Trophoblast cell (in vitro differentiated cells and primary cell): ENCODE measurements at places on chromosomes 5 and 9.
A peak's percentile ranks its signal among the peaks of the same experiment; 100 is the strongest.

DNA sequence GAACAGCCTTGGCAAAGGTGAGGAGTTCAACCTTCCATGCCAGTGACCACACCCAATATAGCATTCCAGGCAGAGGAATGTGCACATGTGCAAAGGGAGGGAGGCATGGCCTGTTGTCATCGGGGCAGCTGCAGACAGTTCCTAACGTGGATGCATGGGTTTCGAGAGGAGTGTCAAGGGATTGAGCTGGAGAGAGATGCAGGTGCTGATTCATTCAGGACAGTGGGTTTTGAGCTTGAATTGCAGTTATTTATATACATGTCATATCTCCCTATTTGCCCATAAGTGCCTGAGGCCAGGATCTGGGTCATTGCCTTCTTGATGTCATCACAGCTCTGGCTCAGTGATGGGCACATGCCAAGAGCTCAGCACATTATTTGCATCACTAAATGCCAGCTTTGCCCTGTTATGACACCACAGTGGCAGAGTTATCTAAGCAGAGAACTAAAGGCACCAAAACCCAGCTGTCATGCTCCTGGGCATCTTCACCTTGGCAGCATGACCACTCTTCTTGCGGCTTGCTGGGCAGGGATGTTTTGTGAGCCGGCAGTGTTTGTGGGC is 278.0 kb downstream of the NTRK2 start:
- no peak overlapping the region for H3K4me3 ChIP-seq
- peak; percentile 6 for DNase-seq
- H3K27me3 ChIP-seq: no peaks in the 10 kb centered on the region
- no peaks in the 10 kb centered on the region for H3K4me1 ChIP-seq
- H3K36me3 ChIP-seq: no peaks in the 10 kb centered on the region

DNA sequence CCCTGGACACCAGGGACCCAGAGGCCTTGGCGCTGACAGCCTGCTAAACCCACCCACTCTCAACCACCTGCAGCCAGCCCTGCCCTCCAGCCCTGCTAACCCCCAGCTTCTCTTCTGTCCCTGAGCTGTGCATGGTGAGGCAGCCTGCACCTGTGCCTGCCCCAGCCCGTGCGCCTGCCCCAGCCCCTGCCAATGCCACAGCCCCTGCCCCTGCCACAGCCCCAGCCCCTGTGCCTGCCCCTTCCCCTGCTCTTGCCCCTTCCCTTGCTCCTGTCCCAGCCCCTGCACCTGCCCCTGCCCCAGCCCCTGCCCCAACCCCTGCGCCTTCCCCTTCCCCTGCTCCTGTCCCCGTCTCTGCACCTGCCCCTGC is 43.3 kb upstream of the IRX4 start:
- peaks cover 5% of the 10 kb centered on the region for H3K4me1 ChIP-seq
- H3K27ac ChIP-seq: no peak overlapping the region
- no peak overlapping the region for H3K4me3 ChIP-seq
- no peaks in the 10 kb centered on the region for H3K36me3 ChIP-seq

GRCh38 chr5:125582352-125582751 is 835.9 kb upstream of the ZNF608 start:
- H3K4me1 ChIP-seq: no peaks in the 10 kb centered on the region
- H3K27me3 ChIP-seq: no peaks in the 10 kb centered on the region
- no peaks in the 10 kb centered on the region for H3K36me3 ChIP-seq
- no peak overlapping the region for H3K27ac ChIP-seq

DNA sequence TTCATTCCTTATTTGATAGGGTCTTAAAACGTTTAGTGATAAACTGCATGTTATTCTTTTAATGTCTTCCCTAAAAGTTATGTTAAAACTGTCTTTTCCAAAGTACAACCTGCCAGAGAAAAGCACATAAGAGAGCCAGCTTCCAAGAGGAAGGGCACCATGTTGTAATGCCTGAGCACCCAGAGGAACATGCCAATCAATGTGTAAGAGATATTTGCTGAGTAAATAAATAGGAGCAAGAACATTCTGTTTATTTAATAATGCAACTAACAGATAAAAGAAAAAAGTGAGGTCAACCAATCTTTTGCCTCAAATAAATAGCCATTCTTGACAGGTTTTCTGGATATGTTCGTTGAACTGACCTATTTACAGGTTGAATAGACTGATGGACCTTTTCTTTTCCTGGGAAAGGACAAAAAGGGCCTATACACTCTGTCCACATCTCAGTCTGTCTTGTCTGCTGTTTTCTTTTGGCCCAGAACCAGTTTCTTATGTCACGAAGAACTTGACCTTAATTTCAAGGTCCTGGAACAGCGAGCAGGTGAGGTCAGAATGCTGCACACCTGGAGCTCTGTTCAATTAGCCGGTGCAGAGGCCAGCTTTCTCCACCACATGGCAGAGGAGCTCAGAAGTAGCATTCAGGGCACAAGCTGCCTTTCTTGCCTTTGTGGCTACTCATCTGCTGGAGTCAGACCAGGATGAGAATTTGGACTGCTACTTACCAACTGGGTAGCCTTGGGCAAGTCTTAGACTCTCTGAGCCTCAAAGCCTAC is 77.7 kb downstream of the PLCXD3 start:
- H3K4me1 ChIP-seq: no peaks in the 10 kb centered on the region
- H3K27ac ChIP-seq: no peak overlapping the region
- no peak for DNase-seq
- H3K27me3 ChIP-seq: no peaks in the 10 kb centered on the region

- no peaks in the 10 kb centered on the region for H3K27me3 ChIP-seq
- H3K4me1 ChIP-seq: no peaks in the 10 kb centered on the region
- DNase-seq: no peak
- no peak overlapping the region for H3K4me3 ChIP-seq
Measured at GRCh38 chr5:142466195-142466971, 141.6 kb upstream of the SPRY4 start.

DNA sequence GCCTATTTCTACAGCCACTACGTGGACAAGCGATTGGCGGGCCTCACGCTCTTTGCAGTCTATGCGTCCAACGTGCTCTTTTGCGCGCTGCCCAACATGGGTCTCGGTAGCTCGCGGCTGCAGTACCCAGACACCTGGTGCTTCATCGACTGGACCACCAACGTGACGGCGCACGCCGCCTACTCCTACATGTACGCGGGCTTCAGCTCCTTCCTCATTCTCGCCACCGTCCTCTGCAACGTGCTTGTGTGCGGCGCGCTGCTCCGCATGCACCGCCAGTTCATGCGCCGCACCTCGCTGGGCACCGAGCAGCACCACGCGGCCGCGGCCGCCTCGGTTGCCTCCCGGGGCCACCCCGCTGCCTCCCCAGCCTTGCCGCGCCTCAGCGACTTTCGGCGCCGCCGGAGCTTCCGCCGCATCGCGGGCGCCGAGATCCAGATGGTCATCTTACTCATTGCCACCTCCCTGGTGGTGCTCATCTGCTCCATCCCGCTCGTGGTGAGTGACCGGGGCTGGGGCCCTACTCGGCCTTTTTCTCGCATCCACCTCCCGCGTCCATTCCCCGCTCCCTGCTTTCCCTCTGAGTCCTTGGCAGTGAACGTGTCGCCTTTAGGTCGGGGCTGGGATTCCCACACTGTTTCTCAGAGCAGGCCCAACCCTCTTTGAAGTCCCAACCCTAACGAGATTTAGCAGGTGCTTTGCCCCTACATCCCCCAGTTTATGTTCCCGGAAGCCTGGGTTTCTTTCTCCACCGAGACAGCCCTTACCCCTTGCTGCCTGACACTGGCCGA is 1.8 kb downstream of the PTGER4 start:
- peaks cover 10% of the 10 kb centered on the region for H3K4me1 ChIP-seq
- peak overlapping the region; percentile 38 for H3K4me3 ChIP-seq
- no peak for DNase-seq

DNA sequence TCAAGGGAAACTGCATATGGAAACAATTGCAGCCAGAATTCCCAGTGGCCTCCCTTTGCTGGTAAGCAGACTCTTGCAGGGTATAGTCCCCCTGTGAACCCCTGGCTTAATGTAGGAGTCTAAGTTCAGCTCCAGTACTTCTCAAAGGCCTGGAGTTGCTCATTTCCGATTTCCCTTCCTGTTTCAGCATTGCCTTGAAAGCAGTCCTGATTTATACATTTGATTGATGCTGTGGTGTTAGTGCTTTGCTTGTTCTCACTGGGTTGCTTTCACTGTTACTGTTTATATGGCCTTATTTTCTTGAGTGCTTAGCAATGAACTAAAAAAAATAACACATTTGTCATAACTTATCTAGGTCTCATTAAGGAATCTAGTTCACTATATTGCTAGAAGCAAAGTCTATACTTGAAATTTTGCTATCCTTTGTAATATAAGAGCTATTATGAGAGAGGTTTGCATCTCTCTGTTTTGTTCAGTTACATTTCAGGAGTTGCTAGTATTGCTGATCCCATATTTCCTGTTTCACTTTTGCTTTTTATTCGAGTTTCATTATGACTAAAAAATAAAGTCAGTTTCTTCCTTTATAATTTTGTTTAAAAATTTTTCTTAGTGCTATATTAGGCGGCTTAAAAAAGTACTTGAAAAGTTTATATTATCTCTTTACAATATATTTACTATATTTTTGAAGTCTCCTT is 122.4 kb upstream of the NMUR2 start:
- H3K27me3 ChIP-seq: no peaks in the 10 kb centered on the region
- H3K4me3 ChIP-seq: no peak overlapping the region
- H3K27ac ChIP-seq: no peak overlapping the region
- DNase-seq: no peak
- H3K36me3 ChIP-seq: no peaks in the 10 kb centered on the region
- H3K4me1 ChIP-seq: peaks cover 5% of the 10 kb centered on the region

GRCh38 chr5:81422671-81423070 is 28.7 kb upstream of the ACOT12 start:
- H3K4me1 ChIP-seq: no peaks in the 10 kb centered on the region
- no peaks in the 10 kb centered on the region for H3K27me3 ChIP-seq
- DNase-seq: no peak
- no peak overlapping the region for H3K4me3 ChIP-seq
- H3K27ac ChIP-seq: no peak overlapping the region

DNA sequence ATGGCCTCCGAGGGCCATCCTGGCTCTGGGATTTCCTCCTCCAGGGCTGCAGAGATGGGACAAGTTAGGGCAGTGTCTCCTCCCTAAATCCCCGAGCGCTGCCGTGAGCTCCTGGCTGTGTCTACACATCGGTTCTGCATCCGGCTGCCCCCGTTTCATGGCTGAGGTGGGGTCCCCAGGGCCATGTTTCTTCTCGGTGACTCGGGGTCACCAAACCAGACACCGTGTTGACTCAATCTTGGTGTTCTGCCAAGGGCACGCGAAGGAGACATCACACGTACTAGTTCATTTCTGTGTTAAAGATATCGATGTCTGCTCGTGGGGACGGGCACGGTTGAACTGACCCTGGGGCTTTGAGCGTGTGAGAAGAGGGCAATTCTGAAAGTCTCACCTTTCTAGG is 60.7 kb downstream of the COL5A1 start:
- H3K27me3 ChIP-seq: no peaks in the 10 kb centered on the region
- no peak overlapping the region for H3K4me3 ChIP-seq
- peaks cover 83% of the 10 kb centered on the region for H3K36me3 ChIP-seq
- peaks cover 9% of the 10 kb centered on the region for H3K4me1 ChIP-seq
- no peak overlapping the region for H3K27ac ChIP-seq

DNA sequence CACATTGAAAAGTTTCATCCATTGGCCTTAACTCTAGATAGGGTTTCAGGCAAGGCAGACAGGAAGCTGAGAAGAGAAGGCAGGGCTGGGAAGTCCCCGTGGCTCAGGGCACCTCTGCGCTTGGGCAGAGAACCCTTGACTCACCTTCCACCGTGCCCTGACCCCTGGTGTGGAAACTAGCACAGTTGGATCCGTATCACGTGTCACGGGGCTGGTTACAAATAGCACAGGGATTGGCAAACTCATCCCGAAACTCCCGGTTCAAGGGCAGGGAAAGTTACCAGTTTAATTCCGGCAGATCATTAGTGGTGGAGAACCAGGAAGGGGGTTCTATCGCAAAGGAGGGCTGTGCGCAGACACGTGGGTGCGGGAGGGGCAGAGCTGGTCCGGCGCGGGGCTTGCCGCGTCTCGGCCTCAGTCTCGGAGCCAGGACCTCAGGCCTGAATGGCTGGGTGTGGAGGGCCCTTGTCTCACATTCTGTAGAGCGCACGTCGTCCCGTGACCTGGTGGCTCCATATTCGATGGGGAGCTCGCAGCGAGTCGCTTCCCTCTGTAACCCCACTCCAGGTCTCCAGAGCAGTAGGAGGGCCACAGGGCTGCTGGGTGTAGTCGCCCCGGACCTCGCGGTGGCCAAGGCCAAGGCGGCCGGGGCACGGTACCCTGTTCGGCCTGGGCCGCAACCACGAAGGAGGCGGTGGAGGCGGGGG is 771 bp upstream of the TMEM171 start:
- no peak for DNase-seq
- H3K27ac ChIP-seq: no peak overlapping the region
- H3K4me1 ChIP-seq: peaks cover 16% of the 10 kb centered on the region
- peak overlapping the region; percentile 70 for H3K4me3 ChIP-seq

- H3K4me1 ChIP-seq: no peaks in the 10 kb centered on the region
- H3K27ac ChIP-seq: no peak overlapping the region
- H3K4me3 ChIP-seq: no peak overlapping the region
- no peaks in the 10 kb centered on the region for H3K27me3 ChIP-seq
- no peak for DNase-seq
Measured at GRCh38 chr5:89253666-89254352, 370.8 kb upstream of the MEF2C start.

DNA sequence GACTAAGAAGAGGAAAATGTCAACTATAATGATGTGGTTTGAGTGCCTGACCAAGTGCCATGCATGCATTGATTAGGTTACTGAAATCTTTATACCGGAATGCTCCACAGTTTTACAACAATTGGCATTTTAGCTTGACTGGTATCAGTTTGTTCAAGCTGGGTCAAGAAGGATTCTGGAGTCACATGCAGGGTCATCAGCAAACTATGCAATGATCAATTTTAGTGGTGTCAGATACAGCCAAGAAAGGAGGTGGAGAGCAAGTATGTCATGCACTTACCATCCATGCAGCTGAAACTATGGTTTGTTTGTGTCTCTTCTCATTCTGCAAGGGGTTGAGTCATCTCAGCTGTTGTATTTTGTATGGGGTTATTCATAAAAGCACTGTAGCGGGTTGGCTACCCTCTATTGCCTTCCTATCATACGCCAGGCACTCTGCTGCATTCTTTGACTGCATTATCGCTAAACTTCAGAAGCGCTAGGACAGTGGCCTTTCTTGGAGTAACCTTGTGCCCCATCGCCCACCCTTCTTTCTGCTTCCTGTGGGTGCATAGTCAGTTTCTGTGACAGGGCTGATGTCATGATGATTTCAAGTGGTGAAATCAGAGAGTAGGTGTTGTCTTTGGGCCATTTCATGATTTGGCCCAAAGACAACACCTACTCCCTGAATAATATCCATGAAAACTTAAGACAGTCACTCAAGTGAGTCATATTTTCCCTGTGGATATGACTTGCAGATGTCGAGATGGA is 145.4 kb downstream of the MTX3 start:
- H3K4me3 ChIP-seq: no peak overlapping the region
- H3K27me3 ChIP-seq: no peaks in the 10 kb centered on the region
- no peaks in the 10 kb centered on the region for H3K36me3 ChIP-seq
- no peaks in the 10 kb centered on the region for H3K4me1 ChIP-seq

GRCh38 chr5:131952301-131952857 is 6.9 kb upstream of the MEIKIN start:
- no peaks in the 10 kb centered on the region for H3K36me3 ChIP-seq
- no peak for DNase-seq
- H3K27me3 ChIP-seq: no peaks in the 10 kb centered on the region
- H3K27ac ChIP-seq: no peak overlapping the region
- H3K4me3 ChIP-seq: no peak overlapping the region
